ENCODE measurements at places on chromosomes 3 and 15.

GRCh38 chr15:90071220-90071807 lies 31.0 kb downstream of the IDH2 start:
- DNase-seq, result peak; percentile 52

GRCh38 chr3:144264350-144264749 lies 292.7 kb downstream of the DIPK2A start:
- DNase-seq, result no peak

DNA sequence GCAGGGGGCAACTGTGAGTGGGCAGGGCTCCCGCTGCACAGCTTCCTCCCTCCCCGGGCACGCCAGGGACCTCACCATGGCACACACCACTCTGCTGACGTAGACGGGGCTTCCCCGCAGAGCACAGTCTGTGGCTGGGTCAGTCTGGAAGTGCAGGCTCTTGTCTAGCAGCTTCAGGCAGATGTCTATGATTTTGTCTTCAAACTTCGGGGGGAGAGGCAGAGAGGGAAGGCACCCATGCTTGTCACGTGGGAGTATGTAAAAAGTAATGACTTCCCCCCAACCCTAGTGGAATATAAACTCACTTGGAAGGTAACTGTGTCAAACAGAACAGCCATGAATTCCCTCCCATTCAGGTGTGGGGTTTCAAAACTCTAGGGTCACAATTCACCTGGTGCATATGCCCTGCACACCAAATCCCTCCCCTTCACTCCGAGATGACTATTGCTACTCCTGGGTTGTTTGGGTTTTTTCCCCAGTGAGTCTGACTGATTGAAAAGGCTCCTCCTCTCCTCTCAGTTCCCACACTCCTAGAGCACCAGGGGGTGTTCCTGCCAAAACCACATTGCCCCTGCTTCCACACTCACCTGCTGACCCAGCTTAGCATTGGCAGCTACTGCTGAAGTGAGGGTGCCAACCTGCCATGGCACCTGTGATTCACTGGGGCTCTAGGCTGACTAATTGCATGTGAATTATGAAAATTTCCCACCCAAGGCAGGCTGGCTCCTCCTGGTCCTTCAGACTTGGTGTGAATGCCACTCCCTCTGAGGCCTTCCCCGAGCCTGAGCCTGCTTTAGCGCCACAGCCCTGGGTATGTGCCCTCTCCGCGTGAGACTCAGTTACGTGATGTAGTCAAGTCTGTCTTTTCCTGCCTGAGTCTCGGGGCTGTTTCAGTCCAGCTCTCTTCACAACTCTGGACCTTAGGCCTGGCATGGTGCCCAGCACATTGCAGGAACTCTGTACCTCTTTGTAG lies 13.0 kb downstream of the TGM5 start:
- DNase-seq, result no peak

DNA sequence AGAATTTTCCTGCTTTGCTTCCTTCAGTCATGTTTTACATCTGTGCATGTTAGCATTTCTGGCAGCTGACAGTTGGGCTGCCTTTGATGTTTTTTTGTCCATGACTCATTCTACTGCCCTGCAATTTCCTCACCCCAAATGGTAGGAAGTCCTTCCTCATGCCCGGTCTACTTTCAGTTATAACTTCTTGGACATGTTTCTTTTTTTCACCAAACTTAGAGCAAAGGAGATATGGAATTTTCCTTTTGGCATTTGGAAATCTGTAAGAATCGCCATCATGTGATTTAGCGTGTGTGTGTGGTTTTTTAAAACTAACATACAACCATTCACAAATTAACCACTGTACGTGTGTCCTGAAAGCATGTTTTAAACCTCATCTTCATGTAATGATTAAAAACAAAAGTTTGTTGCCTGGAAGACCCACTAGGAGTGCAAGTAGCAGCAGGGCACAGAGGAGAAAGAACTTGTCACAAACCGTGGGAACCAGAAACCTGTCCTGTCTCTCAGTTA lies 430.7 kb upstream of the CFAP20DC start:
- DNase-seq, result no peak

DNA sequence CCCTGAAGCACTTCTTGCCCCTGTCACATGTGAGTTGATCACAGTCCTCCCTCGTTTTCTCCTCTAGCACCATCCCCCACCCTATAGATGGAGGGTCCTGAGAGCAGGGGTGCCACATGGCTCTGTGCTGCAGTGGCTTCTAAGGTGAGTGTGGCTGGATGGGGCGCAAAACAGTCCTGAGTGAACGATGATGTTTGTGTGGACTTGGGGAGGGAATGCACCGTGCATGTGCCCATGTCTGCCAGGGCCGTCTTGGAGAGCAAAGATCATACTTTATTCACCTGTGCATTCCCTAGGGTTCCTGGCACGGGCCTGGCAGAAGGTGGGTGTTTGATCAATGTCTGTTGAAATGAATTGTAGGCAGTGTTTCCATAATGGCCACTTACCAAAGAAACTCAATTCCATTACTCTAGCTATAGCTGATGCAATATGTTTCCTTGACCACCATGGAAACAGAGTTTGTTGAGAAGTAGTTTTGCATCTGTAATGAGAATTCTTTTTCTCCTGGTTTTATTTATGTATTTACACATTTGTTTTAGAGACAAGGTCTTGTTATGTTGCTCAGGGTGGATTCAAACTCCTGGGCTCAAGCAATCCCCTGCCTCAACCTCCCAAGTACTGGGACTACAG lies 58.0 kb downstream of the ABTB1 start:
- DNase-seq, result no peak

- no peak for DNase-seq
These were observed 42.2 kb downstream of the GOLGA6L10 start for GRCh38 chr15:82306791-82307713.

GRCh38 chr15:95013381-95013780 lies 782.0 kb downstream of the MCTP2 start:
- DNase-seq, result no peak

- DNase-seq, result no peak
These were observed 147.5 kb upstream of the MBNL1 start for GRCh38 chr3:152121270-152121636.

DNA sequence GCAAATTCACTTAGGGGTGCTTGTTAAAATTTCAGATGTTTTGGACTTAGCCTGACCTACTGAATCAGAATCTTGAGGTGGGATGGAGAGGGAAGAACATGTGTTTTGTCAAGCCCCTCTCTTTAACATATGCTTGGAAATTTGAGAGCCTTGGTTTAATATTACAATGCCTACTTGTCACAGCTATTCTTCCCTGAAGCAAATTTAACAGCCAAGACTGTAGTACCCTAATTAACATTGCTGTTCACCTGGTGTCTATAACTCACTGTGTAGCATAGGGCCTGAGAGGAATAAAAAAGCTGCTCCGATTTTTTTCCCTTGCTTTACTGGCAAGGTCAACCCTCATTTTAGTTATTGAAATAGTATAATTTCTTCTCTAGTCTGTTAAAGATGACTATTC lies 880.1 kb downstream of the CADM2 start:
- no peak for DNase-seq

DNA sequence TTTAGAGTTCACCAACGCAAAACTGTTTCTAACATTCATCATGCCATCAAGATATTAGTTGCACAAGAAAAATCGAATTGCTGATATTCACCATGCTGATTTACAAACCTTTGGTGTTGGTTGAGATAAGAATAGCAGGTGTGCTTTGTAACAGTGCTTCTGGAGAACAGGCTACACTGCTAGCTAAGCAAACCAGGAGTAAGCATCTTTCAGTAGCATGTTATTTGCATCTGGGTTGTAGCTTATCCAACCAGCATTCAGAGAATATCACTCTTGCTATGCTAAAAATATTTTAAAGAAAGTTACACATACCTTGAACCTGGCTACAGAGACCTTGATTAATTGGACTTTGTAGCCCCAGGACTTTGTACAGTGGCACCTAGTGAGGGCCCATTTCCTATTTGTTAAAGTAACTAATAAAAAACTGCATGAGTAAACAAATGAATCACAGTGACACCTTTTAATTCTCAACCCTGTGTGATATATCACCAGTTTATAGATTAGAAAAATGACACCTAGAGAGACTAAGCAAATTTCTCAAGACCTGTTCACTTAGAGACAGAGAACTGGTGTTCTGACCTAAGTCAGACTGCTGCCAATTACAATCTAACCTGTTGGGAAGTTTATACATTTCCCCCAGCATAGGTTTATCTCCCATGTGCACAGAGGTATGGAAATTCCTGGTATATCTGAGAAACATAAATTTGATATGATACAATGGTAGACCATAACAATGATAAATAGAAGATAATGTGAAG lies 435.5 kb upstream of the TGFBR2 start:
- no peak for DNase-seq

DNA sequence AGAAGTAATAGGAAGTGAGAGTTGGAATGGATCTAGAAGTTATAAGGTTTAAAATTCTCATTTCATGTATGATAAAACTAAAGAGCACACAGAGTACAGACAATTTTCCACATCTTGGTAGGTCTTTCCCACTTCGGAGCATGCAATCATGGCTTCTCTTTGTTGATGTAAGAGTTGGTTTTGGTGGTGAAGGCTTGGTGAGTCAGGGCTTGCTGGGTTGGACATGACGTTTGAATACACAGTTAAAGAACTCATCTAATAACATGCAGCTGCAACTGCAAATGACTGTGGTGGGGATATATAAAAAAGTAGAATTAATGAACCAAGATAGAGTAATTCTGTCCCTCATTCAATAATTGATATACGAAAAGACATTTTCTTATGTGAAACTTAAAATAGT lies 39.5 kb upstream of the GRM7 start:
- DNase-seq, result no peak

DNA sequence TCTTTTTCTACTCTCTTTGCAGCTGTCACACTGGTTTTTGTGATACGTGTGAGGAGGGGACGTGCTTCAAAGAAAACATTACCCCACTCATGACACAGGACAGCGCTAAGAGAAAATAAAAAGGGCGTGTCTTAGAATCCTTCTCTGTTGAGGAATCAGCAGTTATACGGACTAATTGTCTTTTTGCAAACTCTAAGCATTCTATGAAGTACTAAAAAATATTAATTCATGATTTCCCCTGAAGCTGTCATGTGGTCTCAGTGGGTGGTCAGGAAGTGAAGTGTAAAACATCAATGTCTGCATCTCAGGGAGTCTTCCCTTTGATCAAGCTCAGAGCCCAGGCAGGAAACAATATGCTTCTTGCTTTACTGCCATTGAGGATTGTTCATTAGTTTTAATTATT lies 117.5 kb upstream of the CRBN start:
- DNase-seq, result no peak

DNA sequence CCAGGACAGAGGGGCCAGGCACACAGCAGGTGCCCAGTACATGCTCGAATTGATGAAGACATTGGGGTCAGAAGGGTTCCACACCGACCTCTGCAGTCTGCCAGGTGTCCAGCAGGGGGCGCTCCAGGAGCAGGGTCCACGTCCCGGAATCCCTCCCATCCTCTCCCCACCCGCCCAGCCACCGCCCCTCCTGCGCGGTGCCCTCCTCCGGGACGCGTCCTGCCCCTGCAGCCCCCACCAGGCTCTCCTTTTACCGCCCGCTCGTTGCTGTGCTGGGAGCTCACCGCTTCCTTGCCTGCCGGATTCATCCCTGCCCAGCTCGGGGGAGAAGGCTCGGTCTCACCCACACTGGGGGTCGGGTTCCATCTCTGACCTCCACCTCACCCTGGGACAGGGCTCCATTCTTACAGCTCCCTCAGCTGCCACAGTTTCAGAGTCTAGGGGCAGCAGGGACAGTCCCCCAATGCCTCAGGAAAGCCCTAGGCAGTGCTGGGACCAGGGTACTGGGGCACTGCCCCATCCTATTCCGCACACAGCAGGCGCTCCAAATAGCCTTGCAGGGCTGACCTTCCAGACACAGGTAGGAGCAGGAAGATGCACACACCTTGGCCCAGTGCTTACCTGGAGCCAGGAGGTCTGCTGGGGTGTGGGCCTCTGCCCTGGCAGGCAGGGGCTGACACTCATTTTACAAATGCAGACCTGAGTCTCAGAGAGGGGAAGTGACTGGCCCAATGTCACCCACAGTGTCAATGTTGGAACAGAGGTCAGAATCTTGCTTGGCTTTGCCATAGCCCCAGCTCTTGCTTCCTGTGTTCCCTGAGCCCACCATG lies 31.0 kb downstream of the GRIP2 start:
- peak; percentile 68 for DNase-seq

DNA sequence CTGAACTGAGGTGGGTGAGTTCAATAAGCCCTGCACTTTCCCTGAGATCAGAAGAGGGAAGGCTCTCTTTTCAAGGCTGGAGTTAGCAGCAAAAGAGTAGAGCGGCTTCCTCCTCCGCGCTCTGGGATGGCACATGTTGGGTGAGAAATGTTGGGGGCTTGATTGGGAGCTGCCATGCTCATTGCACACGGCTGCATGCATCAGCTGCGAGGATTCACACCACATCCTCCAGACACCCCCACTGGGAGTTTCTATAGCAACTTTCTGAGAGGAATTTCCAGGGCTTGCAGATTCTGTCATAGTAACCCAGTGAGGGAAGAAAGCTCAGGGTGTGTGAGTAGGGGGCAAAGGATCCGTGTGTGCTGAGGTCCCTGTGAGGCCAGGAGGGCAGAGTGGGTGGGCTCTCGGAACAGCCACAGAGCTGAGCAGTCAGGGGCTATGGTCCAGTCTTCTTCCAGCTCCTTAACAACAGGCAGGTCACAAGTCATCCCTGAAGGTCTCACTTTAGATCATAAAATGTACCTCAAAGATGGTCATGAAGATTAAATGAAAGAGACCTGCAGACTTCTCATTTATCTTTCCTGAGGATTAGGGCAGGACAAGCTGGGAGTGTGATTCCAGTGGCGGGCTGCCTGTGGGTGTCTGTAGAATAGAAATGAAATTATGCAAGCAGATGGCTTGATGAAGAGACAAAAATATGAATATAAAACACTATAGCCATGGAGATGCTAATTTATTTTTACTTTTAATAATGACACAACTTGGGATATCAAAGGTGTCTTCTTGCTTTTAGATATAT lies 75.7 kb upstream of the CHRNA7 start:
- DNase-seq, result no peak
